ENCODE measurements at places on chromosomes 2 and 18. TPM values are rescaled to one million over a fixed set of nuclear protein-coding genes. Genes with fewer than 3 reads are reported as not detected.

The ANKRD62 gene
- not detected for total RNA-seq

The RGPD3 gene
- 0.37 TPM for total RNA-seq

The COL3A1 gene
- total RNA-seq = 14,422 TPM

The EIPR1 gene
- 32.4 TPM for total RNA-seq

The GALNT14 gene
- total RNA-seq = 2.3 TPM

The ALKAL2 gene
- not detected for total RNA-seq

The ASTL gene
- total RNA-seq = 0.23 TPM

The NT5C1B gene
- not detected for total RNA-seq

The SPATA3 gene
- total RNA-seq = not detected

The CNDP2 gene
- 43.7 TPM for total RNA-seq

The LIMS4 gene
- total RNA-seq = 18.4 TPM

The CD302 gene
- total RNA-seq = 2.4 TPM

The NAT8 gene
- total RNA-seq = not detected

The SERPINB3 gene
- total RNA-seq = not detected

The CYB5A gene
- 120 TPM for total RNA-seq

All from smooth muscle cell of the umbilical artery (primary cell).